ENCODE measurements at places on chromosomes 2 and 18.

- DNase-seq: no peak
Observed at GRCh38 chr2:12831016-12831415, 114.3 kb downstream of the TRIB2 start.

GRCh38 chr2:233990261-233990798 lies 60.2 kb upstream of the SPP2 start:
- no peak for DNase-seq

DNA sequence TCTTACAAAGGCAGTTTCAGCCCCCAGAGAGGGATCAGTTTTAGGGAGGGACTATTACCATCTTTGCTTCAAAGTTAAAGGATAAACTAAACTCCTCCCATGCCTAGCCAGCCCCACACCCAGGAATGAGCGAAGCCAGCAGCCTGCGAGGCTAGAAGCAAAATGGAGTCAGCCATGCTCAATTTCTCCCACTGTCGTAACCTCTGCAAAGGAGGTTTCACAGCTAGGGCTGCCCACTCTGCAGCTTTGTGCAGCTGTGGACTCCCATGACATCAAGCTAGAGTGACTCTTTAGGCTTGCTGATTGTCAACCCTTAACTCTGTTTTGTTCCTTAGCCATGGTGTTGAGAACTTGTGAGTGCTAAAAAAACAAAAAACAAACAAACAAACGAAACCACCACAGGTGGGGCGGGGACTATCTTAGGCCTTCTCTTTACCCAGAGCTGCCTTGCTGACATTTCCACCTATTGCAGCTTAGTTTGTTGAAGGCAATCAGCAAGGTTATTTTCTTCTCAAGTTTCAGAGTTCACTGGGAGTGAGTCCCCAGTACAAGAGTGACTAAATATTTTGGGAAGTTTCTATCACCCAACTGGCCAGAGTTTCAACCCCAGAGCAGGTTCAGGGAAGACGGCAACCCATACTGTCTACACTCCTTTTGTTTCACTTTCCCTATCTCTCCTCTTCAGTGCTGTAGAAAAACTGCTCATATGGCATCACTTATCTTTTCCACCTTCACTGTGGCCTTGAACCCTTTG lies 592.1 kb downstream of the XIRP2 start:
- DNase-seq: no peak

DNA sequence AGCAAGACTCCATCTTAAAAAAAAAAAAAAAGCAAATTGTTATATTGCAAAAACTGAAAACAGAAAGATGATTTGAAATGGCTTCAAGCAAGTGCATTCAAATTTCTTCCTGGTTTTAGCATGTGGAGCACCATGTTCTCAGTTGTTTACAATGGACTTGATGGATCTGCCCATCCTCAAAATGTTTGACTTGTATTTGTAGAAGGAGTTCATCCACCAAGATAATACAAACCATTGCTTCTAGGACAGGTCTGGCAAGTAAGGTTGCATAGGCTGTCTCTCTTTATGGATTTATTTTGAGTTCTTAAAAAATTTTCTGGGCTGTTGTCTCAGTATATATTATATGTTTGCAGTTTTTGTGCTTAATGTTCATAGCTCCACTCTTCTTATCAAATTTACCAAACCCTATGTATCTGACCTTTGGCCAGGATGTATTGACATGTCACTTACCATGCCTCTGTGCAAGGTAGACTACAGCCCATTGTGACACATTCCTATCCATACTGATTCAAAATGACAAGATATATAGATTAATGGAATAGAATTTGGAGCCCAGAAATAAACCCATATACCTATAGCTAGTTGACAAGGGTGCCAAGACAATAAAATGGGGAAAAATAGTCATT lies 21.7 kb upstream of the ZCCHC2 start:
- DNase-seq: peak; percentile 97

GRCh38 chr2:44191739-44192138 lies 23.1 kb downstream of the PPM1B start:
- DNase-seq: no peak

- peak; percentile 56 for DNase-seq
Observed at GRCh38 chr2:2271469-2271941, 59.6 kb downstream of the MYT1L start.

DNA sequence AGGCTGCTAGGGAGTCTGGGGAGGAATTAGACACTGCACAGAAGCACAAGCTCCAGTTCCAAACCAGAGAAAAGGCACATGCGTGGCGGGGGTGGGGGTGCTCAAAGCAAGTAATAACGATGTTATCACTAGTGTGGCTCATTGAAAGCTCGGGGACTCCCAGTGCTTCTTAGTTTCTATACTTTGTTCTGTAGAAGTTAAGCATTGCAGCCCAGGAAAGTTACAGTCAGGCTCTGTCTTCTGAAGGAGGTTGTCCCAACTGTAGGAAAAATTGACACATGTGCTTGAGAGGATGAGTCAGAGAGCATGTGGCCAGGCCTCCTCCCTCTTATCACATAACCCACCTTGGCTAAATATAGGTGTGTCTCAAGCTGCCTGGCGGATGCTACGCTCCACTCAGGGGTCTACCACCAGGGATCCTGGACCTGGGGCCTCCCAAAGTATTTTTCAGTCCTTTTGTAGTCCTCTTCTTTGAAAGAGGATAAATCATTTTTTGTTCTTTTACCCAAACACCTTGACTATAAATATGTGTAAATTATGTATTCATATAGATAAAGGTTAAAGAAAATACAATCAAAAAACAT lies 3.8 kb downstream of the GALNT5 start:
- DNase-seq: no peak

- DNase-seq: no peak
Observed at GRCh38 chr18:48742706-48743475, 204.1 kb downstream of the CTIF start.

GRCh38 chr18:75128051-75128605 lies 80.8 kb downstream of the PTGR3 start:
- no peak for DNase-seq

- DNase-seq: no peak
Observed at GRCh38 chr2:127428057-127428814, 10.0 kb downstream of the PROC start.

DNA sequence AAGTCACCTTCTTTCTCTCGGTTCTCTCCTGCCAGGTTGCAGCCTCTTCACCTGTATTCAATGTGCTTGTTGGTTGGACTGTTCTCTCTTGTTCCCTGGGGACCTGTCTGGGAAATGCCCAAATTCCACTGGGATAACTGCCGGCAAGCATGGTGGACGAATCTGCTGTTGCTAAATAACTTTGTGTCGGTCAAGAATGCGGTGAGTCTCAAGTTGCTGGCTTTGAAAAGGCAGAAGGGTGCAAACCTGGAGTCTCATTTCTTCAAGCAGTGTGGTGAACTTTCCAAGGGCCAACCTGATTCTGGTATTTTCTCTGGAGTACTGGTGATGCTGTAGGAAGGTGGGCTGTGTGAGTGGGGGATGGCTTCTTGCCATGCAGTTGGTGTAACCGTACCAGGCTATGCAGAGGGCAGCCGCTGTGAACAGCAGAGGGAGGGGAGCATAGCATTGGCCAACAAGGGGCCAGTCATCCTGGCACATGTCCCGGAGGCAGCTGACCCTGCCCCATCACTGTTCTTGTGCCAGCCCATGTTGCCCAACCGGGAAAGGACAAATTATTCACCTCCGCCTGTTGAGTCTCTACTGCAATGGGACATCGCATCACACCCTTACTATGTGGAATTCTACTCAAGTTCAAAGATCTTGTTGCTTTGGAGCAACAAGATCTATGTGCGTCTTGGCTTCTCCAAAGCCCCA lies 88.1 kb upstream of the SEC11C start:
- no peak for DNase-seq

DNA sequence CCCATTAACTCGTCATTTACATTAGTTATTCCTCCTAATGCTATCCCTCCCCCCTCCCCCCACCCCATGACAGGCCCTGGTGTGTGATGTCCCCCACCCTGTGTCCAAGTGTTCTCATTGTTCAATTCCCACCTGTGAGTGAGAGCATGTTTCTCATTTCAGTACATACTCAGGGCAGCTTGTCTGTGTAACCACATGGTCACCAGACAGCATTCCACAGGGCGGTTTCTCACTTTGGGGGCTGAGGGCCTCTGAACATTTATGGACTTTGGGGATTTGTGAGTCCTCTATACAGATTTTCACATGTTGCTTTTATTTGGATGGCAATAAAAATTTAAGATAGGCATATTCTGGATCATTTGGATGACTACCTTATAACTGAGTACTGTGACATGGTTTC lies 84.0 kb downstream of the LYPD6B start:
- DNase-seq: no peak
